ENCODE measurements at places on chromosomes 13 and 19. TPM values are rescaled to one million over a fixed set of nuclear protein-coding genes. Genes with fewer than 3 reads are reported as not detected.

- no peaks in the 10 kb centered on the region for H3K4me1 ChIP-seq
- peak; percentile 21 for DNase-seq
Measured at GRCh38 chr19:16957151-16957701, 68.4 kb downstream of the F2RL3 start.

DNA sequence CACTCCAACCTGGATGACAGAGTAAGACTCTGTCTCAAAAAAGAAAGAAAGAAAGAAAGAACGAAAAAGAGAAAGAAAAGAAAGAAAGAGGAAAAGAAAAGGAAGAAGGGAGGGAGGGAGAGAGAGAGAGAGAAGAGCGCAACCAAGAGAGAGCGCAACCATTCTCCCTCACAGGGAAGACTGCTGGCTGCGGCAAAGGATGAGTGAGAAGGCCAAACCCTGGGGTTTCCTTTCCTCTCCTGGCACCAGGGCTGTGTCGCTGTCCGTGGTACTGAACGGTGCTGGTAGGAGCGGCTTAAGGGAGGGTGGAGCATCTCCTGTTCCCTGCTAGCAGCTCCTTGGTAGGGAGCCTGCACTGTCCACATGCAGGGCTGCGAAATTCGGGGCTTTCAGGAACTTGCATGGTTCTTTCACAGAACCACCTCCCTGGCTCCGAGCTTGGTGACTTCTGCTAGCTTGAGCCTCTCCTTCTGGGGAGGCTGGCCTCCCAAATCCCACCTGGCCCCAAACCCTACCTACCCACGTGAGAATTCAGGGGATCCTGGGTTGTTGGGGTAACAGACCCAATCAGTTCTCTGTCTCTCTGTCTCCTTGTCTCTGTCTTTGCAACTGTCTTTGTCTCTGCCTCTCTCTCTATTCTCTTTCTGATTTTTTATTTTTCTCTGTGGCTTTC lies 51.1 kb upstream of the ZNRF4 start:
- H3K27ac ChIP-seq, result no peak overlapping the region
- H3K36me3 ChIP-seq, result no peaks in the 10 kb centered on the region
- no peak overlapping the region for H3K4me3 ChIP-seq
- no peaks in the 10 kb centered on the region for H3K27me3 ChIP-seq
- DNase-seq, result peak; percentile 75

The JAK3 gene
- total RNA-seq, result 3.1 TPM

The TSSK6 gene
- 3.6 TPM for total RNA-seq

All from colonic mucosa (tissue), 4 donors.